ENCODE measurements at places on chromosomes 3 and 15.
A peak's percentile ranks its signal among the peaks of the same experiment; 100 is the strongest.

DNA sequence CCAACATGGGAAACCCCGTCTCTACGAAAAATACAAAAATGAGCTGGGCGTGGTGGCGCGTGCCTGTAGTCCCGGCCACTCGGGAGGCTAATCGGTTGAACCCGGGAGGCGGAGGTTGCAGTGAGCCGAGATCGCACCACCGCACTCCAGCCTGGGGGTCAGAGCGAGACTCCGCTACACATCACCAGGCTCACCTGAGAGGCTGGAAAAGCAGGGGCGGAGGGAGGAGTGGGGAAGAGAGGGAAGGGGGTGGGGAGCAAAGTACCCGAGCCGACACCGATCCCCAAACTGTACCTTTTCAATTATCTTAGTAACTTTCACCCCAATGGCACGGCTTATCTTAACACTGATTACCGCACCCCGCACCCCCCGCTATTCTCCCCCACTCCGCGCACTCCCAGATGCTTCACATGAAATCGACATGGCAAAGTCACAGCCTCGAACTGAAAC lies 46.4 kb upstream of the SYNM start:
- no peak for DNase-seq

DNA sequence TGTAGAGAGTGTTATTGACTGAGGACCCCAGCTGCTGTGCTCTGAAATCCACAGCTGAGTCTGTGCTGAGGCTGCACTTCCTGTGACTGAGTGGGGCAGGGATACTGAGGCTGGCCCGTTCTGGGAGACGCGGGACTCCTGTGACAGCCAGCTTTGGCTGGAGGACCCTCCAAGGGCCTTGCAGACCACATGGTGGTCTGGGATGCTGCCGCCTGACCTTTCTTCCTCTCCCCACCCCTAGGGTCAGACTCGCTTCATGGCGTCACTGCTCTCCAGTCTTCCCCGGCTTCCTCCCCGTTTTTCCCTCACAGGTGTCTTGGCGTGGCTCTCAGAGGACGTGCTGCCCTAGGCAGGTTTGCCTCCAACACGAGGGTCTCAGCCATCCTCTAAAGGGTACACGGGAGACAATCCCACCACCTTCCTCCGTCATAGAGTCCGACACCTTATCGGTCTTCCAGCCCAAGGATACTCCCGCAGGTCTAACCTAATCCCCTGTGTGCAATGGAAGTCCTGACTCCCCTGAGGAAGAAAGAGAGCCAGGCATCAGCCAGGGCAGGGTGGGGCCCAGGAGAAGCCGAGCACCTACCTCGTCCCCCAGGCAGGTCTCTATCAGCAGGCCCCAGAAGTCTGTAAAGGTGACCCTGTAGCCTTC lies 19.9 kb upstream of the EHD4 start:
- DNase-seq, result no peak

GRCh38 chr3:71146673-71147072 lies 436.9 kb downstream of the FOXP1 start:
- DNase-seq, result no peak

DNA sequence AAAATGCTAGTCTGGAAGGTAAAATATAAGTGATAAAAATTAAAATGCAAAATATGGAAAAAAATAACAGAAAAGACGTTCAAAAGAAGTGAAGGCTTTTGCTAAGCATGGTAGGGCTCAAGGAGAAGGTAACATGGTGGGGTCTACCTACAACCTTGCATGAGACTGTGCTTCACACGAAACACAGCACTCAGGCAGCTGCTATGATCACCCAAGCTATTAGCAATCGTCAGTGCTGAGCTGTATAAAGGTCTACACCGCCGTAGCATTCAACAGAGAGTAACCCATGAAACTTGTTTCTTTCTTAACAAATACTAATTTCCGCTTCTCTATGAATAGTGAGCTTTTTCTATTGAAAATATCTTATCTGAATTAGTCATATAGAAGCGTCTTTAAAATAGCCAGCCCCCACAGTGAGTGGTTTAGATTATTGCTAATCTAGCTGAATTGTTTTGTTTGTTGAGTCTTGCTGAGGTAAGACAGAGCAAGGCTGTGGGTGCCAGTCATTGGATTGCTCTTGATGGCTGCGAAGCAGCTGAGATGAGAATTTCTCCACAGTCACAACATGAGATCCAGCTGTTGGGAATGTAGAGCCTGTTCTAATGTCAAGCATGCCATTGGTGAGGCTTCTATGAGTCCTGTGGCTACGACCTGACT lies 230.0 kb downstream of the KLF13 start:
- no peak for DNase-seq

- DNase-seq, result peak; percentile 42
Observed at GRCh38 chr15:52257734-52258062, 37.9 kb downstream of the MYO5C start.

GRCh38 chr15:83475551-83475950 lies 28.4 kb downstream of the SH3GL3 start:
- no peak for DNase-seq

DNA sequence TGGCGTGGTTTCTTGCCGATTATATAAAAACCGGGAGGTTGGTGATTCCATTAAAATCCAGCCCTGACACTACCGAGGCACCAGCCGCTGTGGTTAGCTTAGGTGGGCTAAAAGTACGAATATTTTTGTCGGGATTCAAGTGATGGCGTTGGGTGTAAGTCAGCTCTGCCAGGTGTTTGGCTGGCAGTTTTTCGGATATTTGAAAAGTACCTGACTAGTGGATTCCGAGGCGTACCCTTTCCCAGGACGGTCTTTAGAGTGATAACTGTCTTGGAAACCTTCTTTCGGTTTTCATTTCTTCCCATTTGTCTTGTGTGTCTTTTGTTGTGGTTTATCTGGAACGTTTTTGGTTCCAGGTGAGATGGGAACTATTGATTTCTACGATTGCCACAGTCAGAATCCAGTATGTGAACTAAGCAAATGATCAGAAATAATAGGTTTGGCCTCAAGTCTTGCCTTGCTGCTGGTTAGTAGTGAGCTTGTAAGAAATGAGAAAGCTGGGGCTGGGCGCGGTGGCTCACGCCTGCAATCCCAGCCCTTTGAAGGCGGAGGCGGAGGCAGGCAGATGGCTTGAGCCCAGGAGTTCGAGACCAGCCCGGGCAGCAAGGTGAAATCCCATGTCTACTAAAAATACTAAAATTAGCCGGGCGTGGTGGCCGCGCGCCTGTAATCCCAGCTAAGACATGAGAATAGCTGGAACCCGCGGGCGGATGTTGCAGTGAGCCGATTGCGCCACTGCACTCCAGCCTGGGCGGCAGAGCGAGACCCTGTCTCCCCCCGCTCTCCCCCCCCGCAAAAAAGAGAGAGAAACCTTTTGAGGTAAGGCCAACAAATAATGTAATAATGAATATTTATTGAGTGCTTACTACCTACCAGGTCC lies 1.4 kb downstream of the FYTTD1 start:
- DNase-seq, result peak; percentile 31

- no peak for DNase-seq
Observed at GRCh38 chr15:78684657-78685056, 43.6 kb upstream of the CHRNB4 start.

GRCh38 chr3:71078723-71079525 lies 504.6 kb downstream of the FOXP1 start:
- DNase-seq, result no peak

- DNase-seq, result no peak
Observed at GRCh38 chr3:129747992-129748391, 141.5 kb upstream of the PLXND1 start.

GRCh38 chr15:87355946-87356345 lies 900.6 kb downstream of the NTRK3 start:
- DNase-seq, result no peak
